Left lung (tissue), 14 donors: ENCODE measurements at places on chromosomes 2 and 18.

DNA sequence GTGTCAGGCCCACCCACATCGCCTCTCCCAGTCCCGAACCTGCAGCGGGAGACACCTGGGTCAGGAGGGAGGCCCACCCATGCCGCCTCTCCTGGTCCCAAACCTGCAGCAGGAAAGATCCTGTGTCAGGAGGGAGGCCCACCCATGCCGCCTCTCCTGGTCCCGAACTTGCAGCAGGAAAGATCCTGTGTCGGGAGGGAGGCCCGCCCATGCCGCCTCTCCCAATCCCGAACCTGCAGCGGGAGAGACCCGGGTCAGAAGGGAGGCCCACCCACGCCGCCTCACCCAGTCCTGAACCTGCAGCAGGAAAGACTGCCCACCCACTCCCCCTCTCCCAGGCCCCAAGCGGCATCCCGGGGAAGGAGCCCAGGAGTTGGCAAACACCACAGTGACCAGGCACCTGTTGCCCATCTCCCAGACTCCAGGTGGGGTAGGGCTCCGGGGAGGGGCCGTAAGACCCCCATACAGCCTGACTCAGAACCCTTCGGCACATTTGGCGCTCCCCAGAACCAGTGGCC is 7.8 kb downstream of the SLC66A2 start:
- no peak for DNase-seq
- no peaks in the 10 kb centered on the region for H3K27me3 ChIP-seq
- H3K36me3 ChIP-seq: peaks cover 50% of the 10 kb centered on the region

GRCh38 chr2:15942711-15943345 is 2.5 kb downstream of the MYCN start:
- no peak overlapping the region for H3K27ac ChIP-seq
- no peak overlapping the region for H3K4me3 ChIP-seq
- peaks cover 35% of the 10 kb centered on the region for H3K27me3 ChIP-seq
- no peak for DNase-seq
- H3K36me3 ChIP-seq: no peaks in the 10 kb centered on the region

DNA sequence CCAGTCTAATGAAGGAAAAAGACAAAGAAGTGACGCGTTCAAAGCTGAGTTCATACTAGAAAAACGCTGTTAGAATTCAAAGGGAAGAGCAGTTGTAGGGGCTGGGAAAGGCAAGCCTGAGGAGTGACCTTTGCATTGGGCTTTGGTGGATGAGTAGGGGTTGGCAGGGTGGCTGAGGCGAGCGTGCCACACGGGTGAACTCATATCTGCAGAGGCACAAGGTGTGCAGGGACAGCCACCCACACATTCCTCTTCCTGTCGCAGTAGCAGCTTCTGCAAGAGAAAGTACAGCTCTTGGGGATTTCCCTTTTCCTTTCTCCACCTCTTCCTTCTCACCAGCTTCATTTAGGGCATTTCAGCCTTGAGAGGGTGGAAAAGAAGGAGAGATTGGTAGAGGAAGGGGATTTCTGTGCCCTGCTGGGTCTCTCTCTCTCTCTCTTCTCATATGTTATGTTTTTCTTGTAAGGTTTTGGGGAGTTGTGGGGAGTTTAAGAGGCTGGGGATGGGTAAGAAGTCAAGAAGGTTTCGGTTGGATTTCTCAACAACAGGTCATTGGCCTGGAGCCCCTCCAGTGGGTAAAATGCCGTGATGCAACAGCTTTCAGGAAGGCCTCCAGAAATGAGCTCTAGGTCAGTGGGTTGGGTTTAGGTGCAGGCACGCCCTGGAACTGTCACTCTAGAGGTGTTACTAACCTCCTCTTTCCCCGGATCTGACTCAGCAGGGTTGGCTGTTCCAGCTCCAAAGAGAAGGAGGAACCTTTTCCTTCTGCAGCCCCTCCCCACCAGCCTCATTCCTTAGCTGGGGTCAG is 40.1 kb downstream of the ODC1 start:
- no peak for DNase-seq
- peaks cover 30% of the 10 kb centered on the region for H3K4me1 ChIP-seq
- no peak overlapping the region for H3K4me3 ChIP-seq
- no peaks in the 10 kb centered on the region for H3K36me3 ChIP-seq

GRCh38 chr2:197273485-197273884 is 37.1 kb downstream of the ANKRD44 start:
- no peaks in the 10 kb centered on the region for H3K27me3 ChIP-seq
- H3K4me3 ChIP-seq: no peak overlapping the region
- no peak for DNase-seq
- no peak overlapping the region for H3K27ac ChIP-seq
- no peaks in the 10 kb centered on the region for H3K36me3 ChIP-seq
- peaks cover 62% of the 10 kb centered on the region for H3K4me1 ChIP-seq
